NCI-H524 (cell line): ENCODE measurements at places on chromosomes 3 and 15.

DNA sequence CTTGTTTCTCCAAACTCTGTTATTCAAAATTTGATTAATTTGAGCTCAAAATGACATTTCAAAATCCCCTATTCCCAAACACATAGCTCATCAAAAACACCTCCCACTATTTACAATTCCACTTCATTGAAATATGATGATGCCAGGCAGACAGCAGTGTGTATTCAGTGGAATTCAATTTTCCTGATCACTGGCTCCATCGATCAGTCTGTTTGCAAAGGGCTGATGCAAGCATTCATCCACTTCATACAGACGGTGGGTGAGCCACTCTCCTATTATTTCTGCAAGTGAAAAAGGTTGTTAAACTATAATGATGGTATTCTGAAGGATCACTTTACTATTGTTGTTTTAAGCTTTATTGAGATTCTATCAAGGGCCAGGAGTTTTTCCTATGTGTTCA, 90.7 kb downstream of the RTP4 start:
- DNase-seq, result no peak

DNA sequence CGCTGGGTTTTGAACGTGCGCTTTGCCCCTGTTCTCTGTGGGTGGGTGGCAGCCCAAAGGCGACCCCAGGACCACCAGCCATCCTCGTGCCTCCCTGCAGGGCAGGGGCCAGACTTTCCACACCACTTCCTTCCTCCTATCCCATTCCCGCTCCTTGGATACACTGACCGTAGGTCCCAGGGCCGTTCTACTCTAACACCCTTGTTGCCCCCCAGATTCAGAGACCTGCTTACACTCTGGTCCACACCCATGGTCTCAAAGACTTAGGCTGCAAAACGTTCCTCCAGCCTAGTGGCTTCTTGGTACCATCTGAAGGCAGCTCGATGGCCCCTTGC, 318 bp upstream of the DCLK3 start:
- no peak for DNase-seq

- DNase-seq, result no peak
Measured at GRCh38 chr15:31843426-31844055, 186.8 kb upstream of the CHRNA7 start.

GRCh38 chr15:26087395-26087794, 224.3 kb upstream of the ATP10A start:
- no peak for DNase-seq

- peak; percentile 26 for DNase-seq
Measured at GRCh38 chr3:29354894-29355293, 74.0 kb downstream of the RBMS3 start.

GRCh38 chr15:48062148-48062872, 58.5 kb upstream of the SLC24A5 start:
- no peak for DNase-seq

GRCh38 chr3:187079090-187080022, 59.9 kb downstream of the RPL39L start:
- DNase-seq, result no peak

- DNase-seq, result no peak
Measured at GRCh38 chr3:13638927-13639326, 90.0 kb downstream of the FBLN2 start.

- DNase-seq, result no peak
Measured at GRCh38 chr3:11089931-11090330, 64.4 kb upstream of the HRH1 start.

GRCh38 chr3:128620268-128620691, 30.3 kb downstream of the RPN1 start:
- no peak for DNase-seq

GRCh38 chr15:78997981-78998499, 53.2 kb upstream of the CTSH start:
- DNase-seq, result no peak

DNA sequence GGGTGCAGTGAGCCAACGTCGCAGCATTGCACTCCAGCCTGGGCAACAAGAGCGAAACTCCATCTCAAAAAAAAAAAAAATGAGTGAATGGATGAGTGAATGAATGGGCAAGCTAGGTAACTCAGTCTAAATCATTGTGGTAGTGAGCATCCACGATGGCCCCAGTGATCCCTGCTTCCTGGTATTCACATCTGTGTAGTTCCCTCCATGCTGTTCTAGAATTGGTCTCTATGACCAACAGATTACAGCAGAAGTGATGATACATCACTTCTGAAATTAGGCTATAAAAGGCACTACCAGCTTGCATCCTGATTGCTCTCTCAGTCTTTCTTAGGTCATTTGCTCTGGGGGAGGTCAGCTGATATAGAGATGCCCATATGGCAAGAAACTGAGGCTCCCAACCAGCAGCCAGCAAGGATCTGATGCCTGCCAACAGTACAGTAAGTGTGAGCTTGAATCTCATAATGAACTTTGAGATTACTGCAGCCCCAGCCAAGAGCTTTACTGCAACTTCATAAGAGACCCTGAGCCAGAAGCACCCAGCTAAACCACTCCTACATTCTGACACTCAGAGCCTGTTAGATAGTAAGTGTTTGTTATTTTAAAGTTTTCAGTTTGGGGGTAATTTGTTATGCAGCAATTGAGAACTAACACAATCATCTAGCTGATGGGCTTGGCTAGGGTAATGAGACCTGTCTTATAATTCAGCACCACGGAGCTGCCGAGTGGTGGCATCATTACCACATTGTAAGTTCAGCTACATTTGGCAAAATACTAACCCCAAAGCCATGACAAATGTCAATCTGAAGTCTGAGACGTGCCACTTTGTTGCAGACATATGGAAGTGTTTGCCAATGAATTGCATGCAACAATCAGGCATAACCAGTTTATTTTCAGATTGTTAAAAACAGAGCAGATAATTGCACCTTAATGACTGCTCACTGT, 53.0 kb downstream of the KLHL6 start:
- DNase-seq, result peak; percentile 11

GRCh38 chr15:41655716-41656115, 4.5 kb upstream of the MGA start:
- DNase-seq, result no peak

GRCh38 chr15:69031013-69032001, 16.8 kb downstream of the NOX5 start:
- peak; percentile 88 for DNase-seq

DNA sequence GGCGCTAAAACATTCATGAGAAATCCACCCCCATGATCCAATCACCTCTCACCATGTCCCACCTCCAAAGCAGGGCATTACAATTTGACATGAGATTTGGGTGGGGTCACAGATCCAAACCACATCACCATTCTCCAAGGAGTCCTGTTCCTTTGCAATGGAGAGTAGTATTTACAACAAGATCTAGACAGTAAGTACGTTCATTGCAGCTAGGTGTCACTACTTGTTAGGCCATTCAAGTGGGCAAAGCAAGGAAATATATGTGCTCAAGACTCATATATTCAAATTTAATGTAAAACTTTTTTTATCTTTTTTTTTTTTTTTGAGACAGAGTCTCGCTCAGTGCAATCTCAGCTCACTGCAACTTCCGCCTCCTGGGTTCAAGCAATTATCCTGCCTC, 79.3 kb downstream of the AQP9 start:
- no peak for DNase-seq

DNA sequence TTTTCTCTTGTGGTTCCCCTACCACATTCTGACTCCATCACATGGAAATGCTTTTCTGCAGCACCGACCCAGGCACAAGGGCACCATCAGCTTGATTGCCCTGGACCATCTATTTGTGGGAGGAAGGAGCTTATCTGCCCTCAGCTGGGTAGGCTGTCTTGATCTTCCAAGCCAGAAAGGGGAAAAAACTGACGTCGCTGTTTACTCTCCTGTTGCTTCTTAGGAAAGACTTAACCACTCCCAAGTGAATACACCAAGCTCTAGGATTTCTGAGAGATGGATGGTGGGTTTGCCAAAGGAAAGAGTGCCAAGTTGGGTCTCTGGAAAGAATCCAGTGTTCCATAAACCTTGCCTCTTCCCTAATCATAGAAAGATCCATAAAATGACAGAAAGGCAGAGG, 4.0 kb downstream of the TNFAIP8L3 start:
- DNase-seq, result no peak

DNA sequence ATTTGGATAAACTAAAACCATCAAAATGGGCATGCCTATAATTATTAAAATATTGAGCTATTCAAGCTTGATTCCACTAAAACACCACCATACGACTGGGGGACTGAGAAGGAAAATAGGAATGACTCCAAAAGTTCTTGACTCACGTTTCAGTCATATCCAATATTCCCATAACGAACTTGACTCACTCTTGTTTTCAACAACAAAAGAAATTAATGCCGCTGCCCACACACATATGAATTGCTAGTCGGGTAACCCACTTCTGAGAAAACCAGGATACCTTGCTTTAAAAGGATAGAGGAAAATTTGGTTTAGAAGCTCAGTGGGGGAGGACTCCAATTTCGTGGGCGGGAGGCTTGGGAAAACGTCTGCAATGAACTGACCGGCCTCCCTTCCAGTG, 5.2 kb downstream of the HTR3C start:
- no peak for DNase-seq

- DNase-seq, result no peak
Measured at GRCh38 chr3:50652709-50653108, 22.0 kb upstream of the DOCK3 start.

GRCh38 chr3:127165694-127166485, 27.0 kb upstream of the PRR23E start:
- no peak for DNase-seq

GRCh38 chr15:34206011-34206410, 3.9 kb downstream of the KATNBL1 start:
- no peak for DNase-seq

DNA sequence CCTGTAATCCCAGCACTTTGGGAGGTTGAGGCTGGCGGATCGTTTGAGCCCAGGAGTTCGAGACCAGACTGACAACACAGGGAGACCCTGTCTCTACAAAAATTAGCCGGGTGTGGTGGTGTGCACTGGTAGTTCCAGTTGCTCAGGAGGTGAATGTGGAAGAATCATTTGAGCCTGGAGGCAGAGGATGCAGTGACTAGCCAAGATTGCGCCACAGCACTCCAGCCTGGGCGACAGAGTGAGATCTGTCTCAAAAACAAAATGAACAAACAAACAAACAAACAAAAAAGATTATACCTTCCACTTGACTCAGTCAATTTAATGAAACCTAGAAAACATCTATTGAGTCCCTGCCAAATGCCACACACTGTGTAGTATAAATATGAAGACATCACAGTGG, 30.5 kb upstream of the PHLDB2 start:
- DNase-seq, result no peak

DNA sequence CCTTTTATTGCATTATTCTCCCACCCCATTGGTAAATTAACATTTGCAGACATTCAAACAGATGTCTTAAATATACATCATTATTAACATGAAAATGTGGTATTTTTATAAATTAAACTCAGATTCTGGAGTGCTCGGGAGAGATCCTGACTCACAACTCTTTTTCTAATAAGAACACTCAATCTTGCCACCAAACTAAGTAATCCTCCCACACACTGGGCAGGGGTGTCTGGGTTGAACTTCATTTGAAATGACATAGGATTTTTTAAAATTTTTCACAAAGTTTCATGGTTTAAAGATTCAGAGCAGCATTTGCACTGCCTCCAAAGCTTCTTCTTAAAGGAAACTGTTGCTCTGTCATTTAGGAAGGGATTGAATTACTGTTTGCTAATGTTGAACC, 754.3 kb downstream of the MECOM start:
- DNase-seq, result no peak

GRCh38 chr15:38843051-38843501, 278.5 kb upstream of the RASGRP1 start:
- DNase-seq, result peak; percentile 48

- no peak for DNase-seq
Measured at GRCh38 chr3:12471241-12471640, 13.0 kb upstream of the TSEN2 start.

- DNase-seq, result no peak
Measured at GRCh38 chr15:52733088-52733487, 53.9 kb upstream of the ATOSA start.
